ENCODE measurements at places on chromosomes 7 and 10. TPM values are rescaled to one million over a fixed set of nuclear protein-coding genes. Genes with fewer than 3 reads are reported as not detected.

DNA sequence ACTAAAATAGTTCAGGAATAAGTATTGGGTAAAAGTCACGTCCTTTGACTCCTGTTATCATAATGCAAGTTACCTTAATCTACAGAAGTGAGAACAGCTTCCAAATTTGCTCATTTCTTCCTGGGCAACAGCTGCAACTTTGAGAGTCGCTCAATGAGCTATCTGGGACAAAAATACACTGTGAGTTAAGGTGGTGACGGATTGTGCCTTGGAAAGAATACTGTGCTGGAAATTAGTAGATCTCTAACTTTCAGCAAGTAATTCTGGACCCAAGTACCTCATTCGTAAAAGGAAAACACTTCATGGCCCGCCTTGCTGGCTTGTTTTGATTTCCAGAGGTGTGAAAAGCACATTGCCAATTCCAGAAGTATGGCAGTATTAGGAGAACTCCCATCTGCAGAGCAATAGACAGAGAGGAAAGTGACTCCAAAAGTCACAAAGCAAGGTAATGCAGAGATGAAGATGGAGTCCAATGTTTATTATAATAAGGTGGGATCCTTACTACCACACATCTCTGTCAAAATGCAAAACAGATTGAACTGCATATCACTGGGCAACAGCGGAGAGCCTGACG, 626.0 kb downstream of the SORCS3 start:
- no peak for DNase-seq

- no peak for DNase-seq
Observed at GRCh38 chr10:1911771-1912170, 174.4 kb upstream of the ADARB2 start.

The PBLD gene
- 4.6 TPM for total RNA-seq

GRCh38 chr10:126846959-126847358, 58.3 kb upstream of the DOCK1 start:
- no peak for DNase-seq

DNA sequence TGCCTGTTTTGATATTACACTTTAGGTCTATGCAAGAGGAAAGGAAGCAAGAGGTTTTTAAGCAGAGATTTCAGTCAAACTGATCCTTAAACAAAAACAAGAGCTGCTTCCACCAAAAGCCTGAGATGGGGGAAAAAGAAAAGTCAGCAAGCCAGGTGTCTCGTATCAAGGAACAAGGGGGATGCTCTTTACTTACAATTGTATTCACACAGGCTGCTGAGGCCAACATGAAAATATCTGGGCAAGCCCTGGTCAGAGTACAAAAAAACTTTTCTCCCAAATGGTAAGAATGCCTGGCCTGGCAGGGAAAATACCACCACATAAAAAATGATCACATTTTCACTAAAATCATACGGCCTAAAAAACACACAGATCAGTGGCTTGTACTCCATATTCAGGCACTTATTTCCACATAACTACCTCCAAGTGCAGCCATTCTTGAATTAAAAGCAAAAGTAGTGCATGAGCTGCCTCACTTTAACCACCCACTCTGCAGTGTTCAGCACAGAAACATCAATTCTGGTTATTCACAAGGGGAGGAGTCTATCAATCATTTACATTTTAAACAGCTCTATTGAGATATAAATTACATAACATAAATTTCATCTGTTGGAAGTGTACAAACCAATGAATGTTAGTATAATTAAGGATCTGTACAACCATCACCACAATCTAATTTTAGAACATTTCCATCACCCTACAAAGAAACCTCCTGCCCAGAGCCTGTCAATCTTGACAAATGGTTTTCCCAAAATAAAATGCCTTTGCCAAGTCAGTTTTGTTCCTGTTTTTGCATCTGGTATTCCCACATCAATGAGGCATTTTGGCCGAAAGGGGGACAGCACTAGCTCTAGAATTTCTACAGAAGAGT, 70.2 kb downstream of the GRB10 start:
- no peak for DNase-seq

The AKR1D1 gene
- not detected for total RNA-seq

- no peak for DNase-seq
Observed at GRCh38 chr7:117755136-117755535, 118.1 kb downstream of the CTTNBP2 start.

DNA sequence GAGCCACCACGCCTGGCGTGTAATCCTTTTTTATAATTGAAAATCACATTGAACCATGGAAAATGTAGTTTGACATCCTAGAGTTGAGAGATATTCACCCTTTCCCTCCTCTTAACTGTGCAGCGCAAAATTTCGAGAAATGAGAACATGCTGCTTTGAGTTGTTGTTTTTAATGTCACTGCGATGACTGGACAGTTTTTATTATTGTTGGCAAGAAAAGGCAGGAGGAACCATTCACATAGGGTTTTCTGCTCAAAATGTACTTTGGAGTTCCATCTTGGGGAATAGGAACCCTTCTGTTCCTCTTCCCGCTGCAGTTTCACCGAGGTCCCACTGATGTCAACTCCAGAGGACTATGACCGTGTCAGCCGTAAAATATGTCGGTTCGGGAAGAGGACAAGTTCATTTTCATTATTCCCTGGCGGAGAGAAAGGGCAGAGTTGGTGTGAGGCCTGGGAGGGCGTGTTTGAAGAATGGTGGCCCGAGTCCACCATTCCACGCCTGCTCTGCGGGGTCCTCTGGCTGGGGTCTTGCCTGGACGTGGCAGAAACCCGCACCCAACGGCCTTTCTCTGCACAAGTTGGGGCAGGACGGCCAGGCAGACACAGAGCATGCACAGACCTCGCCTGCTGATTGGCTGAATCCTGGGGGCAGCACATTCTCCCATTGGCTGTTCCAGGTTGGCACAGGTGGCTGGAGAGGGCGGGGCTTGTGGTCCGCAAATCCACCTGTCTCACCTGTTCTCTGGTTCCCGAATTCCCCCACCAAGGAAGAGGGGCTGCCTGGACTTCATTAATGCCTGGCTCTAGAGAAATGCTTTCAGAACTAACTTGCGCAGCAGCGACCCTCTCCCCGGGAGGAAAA, 105.1 kb upstream of the TCF7L2 start:
- DNase-seq: no peak

The ELN gene
- 29.0 TPM for total RNA-seq

GRCh38 chr10:114933588-114933987, 4.4 kb upstream of the TRUB1 start:
- DNase-seq: no peak

GRCh38 chr7:154375956-154376355, 323.8 kb downstream of the DPP6 start:
- DNase-seq: no peak

The GRID2IP gene
- total RNA-seq: not detected

The AZGP1 gene
- 70.9 TPM for total RNA-seq

The PNLIPRP3 gene
- total RNA-seq: not detected

- no peak for DNase-seq
Observed at GRCh38 chr7:141452911-141453310, 98.3 kb upstream of the AGK start.

GRCh38 chr10:43120116-43120928, 17.9 kb upstream of the CSGALNACT2 start:
- no peak for DNase-seq

GRCh38 chr7:17963281-17963680, 23.0 kb upstream of the SNX13 start:
- no peak for DNase-seq

The FOXI2 gene
- total RNA-seq: not detected

DNA sequence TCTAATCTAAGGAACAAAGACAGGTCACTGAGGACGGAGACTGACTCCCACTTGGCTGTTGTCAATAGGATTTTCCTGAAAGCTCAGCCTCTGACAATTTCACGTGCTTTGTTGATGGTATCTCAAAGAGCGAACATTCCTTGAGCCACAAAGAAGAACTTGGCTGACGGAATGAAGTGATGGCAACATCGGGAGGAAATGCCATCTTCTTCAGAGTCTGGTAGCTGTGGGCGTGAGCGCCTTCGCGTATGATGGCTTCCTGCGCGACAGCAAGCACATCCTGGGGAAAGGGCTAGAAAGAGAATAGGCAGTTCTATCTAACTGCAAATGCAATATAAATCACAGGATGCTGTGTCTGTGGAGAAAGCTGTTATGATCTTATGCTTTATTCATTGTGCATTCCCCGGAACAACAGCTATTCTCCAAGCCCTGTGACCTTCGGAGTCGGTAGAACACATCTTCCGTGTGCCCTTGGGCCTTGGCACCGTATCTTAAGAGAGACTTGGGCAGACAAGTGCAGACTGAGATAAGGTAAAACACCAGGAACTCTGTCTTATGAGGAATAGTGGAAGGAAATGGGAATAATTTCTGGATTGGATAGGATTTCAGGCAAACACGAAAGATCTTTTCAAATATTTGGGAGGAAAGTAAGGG, 19.6 kb upstream of the GTPBP4 start:
- DNase-seq: no peak

The NET1 gene
- 16.5 TPM for total RNA-seq

DNA sequence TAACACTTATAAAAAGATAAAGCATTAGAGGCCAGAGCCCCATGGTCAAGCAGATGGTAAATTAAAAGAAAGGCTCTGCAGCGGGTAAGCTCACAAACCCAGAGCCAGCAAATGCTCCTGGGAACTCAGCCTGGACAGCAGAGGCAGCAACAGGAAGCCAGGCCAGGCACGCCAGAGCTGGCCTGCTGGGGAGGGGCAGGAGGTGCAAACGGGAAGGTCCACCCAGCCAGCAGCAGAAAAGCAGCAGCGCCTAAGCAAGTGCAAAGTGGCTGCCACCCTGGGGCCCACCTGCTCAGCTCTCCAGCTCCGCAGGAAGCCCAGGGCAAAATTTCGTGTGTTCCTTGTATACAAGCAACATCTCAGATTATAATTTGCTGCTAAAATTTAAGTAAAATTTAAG, 82.7 kb upstream of the GPR22 start:
- DNase-seq: peak; percentile 73

DNA sequence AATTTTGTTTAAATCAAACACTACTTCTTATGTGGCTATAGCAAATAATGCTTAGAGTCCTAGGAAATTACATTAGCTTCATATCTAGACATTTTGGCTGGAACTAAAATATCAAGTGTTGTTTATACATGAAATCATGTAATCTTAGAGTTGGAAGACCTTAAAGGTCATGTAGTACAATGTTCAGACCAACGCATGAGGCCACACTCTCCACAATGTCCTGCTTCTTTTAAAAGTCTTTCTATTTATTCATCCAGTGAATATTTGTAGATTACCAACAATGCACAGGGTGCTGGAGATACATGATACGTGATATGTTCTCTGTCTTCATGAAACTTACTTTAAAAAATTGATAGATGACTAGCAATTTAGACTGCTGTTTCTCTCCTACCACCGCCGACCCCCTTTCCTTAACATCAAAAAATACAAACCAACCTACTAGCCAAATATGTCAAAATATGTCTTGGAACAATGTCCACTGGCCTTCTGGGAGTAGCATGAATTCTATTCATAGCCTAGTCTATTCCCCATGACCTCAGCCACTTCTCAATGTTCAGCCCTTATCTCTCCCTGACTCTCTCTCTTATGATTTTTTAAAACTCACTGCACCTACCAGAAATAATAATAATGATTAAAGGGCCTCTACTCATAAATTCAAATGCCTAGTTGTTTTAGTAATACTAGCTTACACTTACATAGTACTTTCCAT, 59.5 kb upstream of the CAV2 start:
- DNase-seq: no peak

DNA sequence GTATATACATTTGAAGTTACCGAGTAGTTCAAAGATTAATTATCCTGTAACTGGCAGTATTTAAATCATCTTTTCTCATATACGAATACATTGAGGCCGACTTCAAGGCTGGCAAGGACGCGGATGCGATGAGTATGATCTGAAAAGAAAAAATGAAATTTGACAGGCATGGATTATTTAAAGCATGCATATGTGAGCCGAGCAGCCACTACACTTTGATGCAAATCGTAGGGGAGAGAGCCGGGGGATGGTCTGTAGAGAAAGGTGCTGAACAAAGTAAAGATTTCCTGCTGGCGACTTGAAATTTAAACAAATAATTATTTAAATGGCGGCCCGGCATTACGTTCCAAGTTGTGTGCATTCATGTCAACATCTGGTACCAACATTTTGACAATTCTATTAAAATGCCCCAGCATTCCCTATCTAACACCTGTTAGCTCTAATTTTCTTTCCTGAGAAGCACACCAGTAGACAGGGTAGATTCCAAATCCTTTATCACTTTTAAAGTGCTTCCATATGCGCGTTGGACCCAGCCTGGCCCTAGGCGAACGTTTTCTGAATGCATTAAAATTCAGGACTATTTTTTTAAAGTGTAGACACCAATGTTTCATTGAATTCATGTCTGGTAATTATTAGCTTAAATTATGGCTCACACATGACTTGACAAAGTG, 188.7 kb downstream of the EMX2 start:
- DNase-seq: no peak

DNA sequence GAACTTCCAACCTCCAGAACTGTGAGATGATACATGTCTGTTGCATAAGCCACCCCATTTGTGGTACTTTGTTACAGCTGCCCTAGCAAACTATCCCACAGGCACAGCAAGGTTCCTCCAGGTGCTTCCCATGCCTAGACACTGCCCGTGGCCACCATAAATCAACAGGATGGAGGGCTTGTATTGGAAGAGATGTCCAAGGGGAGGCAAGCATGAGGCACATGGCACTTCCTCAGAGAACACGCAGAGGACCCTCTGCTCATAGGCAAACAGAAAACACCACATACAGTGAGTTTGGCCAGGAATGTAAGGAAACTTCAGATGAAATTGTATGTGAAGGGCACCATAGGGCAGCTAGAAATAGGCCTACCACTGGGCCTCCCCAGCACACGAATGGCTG, 291.1 kb downstream of the GRID1 start:
- DNase-seq: no peak

The NEURL1 gene
- total RNA-seq: not detected

GRCh38 chr7:42203336-42203735, 33.7 kb downstream of the GLI3 start:
- no peak for DNase-seq

GRCh38 chr10:61454541-61454940, 1.4 kb upstream of the TMEM26 start:
- no peak for DNase-seq

The KLLN gene
- total RNA-seq: 0.47 TPM
